Fibroblast of the aortic adventitia (primary cell): ENCODE measurements at places on chromosomes 4 and X. TPM values are rescaled to one million over a fixed set of nuclear protein-coding genes. Genes with fewer than 3 reads are reported as not detected.

Gene PPP1R2C
- total RNA-seq, result not detected in 2 replicates

Gene SLC7A11
- 21.8 and 118 TPM in 2 replicates for total RNA-seq

GRCh38 chrX:136767104-136767941 is 13.4 kb downstream of the ARHGEF6 start:
- DNase-seq, result peak; percentile 39

GRCh38 chr4:15042529-15043167 is 40.4 kb downstream of the CPEB2 start:
- peak; percentile 40 for DNase-seq

DNA sequence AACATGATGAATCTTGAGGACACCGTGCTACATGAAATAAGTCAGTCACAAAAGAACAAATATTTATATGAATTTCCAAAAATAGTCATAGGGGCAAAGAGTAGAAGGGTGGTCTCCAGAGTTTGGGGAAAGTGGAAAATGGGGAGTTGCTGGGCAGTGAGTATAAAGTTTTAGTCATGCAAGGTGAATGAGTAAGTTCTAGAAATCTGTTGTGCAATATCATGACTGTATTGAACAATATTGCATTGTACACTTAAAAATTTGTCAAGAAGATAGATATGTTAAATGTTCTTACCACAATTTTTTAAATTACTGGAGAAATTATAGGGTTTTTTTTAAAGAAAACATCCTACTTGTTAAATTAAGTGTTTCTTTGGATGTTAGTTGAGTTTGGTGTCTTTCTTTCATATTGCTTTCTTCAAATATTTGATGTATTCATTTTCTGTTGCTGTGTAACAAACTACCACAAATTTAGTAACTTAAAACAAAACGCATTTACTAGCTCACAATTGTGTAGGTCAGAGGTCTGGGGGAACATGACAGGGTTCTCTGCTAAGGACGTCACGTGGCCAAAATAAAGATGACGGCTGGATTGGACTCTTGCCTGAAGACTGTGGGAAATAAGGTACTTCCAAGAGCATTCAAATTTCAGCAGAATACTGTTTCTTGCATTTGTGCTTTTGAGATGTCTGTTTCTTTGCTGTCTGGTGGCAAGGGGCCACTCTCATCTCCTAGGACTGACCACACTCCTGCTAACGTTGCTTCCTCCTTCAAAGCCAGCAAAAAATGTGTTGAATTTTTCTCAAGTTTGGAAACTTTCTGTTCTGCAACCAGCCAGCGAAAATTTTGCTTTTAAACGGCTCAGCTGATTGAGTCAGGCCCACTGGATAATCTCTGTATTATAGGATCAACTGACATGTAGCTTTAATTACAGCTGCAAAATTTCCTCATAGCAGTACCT is 76.7 kb downstream of the CPEB2 start:
- DNase-seq, result peak; percentile 69

- no peak for DNase-seq
Measured at GRCh38 chr4:53620956-53621355, 29.7 kb upstream of the LNX1 start.

GRCh38 chr4:89619206-89619962 is 217.6 kb downstream of the SNCA start:
- no peak for DNase-seq

DNA sequence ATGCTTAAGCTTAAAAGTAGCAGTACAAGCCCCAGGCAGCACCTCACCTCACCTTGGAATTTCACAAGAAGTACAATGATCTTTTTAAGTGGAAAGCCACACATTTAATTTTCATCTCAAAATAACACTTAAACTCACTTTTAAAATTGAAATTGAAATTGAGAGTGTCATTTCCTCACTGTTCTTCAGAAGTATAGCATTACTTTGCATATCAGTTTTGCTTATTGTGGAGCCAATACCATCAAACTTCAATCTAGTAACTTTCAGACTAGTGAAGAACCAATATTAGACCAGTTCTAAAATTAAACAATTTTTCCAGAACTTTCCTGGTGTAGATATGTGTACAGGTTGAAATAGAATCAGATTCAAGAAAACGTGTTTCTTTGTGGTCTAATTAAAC is 242.4 kb downstream of the NDST4 start:
- DNase-seq, result no peak

GRCh38 chrX:13786048-13786447 is 30.8 kb downstream of the GPM6B start:
- no peak for DNase-seq

DNA sequence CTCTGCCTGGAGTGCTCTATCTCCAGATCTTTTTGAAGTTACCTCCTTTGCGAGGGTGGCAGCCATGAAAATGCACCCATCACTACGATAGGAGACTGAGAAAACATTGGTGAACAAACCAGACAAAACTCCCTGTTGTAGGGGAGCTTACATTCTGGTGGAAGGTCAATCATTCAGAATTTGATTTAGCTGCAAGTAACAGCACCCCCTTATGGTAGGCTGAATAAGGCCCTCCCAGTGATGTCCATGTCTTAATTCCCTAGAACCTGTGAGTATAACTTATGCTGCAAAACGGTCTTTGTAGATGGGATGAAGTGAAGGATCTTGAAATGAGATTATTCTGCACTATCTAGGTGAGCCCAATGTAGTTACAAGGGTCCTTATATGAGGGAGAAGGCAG is 5.6 kb upstream of the TEC start:
- peak; percentile 52 for DNase-seq

- no peak for DNase-seq
Measured at GRCh38 chrX:101395789-101396188, 5.0 kb downstream of the RPL36A start.

DNA sequence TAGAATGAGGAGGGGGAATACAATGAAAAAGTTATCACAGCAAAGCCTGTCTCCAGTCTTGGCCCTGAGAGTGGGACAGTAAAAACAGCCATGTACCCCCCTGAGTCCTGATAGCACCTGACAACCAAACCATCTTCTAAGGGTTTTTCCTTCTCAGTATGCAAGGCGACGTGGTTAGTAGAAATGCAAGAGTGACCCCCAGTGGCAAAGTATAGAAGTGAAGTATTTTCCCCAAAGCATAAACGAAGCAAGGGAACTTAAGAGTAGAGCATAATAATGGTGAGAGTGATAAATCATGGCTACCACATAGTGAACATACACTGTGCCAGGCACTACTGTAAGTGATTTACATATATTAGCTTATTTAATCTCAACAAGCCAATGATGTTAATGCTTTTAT is 52.8 kb downstream of the FAM47C start:
- peak; percentile 44 for DNase-seq

GRCh38 chrX:17567821-17568220 is 169.5 kb upstream of the SCML1 start:
- DNase-seq, result no peak

DNA sequence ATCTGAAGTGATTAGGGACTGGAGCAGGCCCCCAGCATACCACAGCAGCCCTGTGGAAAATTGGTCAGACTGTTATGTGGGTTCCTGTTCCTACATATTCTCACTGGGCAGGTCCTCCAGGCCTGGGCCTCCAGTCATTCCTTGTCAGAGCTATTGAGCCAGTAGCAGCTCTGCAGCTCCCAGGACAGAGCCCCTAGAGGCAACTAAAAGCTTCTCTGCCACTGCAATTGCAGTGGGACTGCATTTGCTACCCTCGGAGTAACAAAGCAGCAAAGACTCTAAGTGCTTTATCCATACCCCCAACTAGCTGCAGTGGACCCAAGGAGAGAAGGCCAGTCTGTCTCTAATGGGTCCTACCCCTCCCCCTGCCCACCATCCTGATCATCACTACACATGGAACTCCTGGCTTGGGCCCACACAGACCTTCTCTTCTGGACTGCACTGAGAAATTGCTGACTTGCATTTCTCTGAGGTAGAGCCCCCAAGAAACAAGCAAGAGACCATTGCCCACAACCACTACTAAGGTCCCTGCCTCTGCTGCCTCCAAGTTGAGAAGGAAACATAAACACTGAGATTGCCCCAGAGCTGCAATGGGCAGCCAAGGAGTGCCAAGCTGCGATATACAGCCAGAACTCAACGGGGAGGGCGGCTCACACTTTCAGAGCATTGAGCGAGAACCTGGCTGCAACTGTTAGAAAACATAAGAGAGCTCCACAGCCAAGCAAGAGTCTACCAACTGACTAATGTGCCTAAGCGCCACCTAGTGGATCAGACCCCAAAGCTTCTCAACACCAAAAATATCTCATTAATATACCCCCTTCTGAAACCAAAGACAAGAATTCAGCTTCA is 738.7 kb upstream of the NDST4 start:
- no peak for DNase-seq

GRCh38 chrX:71098302-71098701 is 2.7 kb downstream of the FOXO4 start:
- DNase-seq, result peak; percentile 34

DNA sequence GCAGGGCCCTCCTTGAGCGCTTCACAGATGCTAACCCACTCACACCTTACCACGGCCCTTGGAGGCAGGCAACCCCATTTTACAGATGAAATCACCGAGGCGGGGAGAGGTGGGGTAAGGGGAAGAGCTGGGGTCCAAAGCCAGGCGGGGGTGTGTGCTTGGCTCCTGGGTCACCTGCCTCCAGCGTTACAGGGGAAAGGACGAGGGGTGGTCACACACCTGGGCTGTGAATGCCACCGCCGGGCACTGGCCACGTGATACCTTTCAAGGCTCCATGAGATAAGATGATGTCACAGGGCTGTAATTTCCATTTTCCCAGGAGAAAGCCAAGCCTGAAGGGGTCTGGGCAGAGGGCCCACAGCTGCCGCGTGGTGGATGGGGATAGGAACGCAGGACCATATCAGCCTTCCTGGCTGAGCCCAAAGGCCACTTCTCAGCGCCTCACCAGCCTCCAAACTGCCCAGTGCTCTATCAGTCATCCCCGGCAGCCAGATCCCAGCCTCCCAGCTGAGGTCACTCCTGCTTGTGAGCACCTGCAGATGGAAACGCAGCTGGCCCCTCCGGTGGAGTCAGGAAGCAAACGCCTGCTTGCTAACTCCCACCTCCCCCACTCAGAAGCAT is 62.4 kb upstream of the CRMP1 start:
- DNase-seq, result no peak

DNA sequence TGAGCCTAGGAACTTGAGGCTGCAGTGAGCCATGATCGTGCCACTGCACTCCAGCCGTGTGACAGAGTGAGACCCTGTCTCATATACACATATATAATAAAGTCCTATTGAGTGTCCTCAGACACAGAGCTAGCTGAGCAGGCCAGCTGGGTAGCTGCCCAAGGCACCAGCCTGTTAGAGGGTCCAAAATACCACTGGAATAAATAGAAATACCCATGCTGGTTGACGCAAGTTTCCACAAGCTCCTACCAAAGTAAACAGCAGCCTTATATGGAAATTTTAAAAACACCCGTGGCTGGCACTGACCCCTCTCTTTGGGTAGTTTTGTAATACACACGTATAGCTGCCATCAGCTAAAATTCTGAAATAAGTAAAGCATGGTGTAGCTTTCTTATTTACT is 348.6 kb downstream of the BCOR start:
- no peak for DNase-seq
